ENCODE measurements at places on chromosomes 4 and X.

DNA sequence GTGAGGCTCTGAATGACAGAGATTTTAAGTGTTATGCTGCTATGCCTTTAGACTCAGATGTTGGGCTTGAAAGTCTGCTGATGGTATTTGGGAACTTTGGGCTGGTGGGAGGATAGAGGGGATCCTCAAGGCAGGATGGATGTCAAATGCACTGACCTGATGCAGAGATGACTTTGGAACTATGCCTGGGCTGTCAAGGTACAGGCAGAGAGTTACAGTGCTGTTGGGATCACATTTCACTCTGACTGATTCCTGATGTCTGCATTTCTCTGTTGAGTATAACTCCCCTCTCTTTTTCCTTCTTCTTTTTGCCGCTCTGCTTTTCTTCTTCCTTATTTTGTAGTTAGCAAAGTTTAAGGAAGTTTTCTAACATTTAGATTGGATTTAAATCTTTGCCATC lies 271.8 kb upstream of the ARX start:
- no peak for DNase-seq

GRCh38 chr4:64857815-64858214 lies 448.6 kb upstream of the TECRL start:
- no peak for DNase-seq

GRCh38 chr4:61891953-61892352 lies 691.8 kb downstream of the ADGRL3 start:
- DNase-seq: no peak

DNA sequence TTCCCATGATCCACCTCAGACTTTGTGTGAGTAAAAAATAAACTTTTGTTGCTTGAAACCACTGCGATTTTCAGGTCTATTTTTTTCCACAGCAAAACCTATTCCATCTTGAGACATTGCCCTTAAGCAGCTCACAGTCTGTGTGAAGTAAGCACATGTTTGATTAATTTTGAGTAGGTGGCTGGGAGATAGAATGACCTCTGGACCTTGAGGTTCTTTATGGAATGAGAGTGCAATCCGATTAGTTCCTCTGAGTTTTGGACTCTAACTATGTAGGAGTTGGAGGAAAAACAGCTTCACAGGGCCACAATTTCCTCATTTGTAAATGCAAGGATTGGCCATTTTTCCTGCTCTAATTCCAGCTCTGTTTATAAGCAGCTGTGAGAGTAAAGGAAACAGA lies 234.1 kb upstream of the IGFBP7 start:
- no peak for DNase-seq

DNA sequence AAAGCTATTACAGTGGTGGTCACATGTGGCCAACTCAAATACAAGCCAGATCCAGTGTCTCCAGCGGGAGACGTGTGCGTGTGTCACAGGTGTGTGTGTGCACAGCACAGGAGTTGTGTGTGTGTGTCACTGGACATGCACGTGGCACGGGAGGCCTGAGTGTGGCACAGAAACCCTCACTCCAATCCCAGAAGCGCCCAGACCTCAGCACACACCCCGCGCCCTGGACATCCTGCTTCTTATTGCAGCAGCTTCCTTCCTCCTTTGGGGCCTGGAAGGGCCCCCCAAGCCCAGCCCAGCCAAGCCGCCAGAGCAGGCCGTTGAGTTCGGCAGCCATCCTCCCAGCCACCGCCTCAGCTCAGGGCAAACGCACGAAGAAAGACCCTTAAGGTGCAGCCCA lies 37.9 kb downstream of the ACOX3 start:
- DNase-seq: no peak

Data from cardiac fibroblast (primary cell).